ENCODE measurements at places on chromosomes 2 and 18.

DNA sequence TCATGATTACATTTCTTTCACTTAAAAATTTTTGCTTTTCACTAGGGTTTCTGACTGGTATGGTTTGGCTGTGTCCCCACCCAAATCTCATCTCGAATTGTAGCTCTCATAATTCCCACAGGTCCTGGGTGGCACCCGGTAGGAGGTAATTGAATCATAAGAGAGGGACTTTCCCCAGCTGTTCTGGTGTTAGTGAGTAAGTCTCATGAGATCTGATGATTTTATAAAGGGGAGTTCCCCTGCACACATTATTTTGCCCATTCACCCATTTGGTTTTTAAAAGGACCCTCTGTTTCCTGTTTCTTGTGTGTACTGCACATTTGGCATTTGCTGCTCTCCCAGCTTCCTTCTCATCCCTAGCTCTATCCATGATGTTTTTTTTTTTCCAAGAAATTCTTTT is 27.8 kb upstream of the NETO1 start:
- no peak for DNase-seq

GRCh38 chr18:79680100-79680879 is 687 bp downstream of the CTDP1 start:
- no peak for DNase-seq

GRCh38 chr2:218395456-218395825 is 4.2 kb upstream of the CTDSP1 start:
- DNase-seq, result no peak

GRCh38 chr18:60549338-60549960 is 176.9 kb upstream of the MC4R start:
- no peak for DNase-seq

DNA sequence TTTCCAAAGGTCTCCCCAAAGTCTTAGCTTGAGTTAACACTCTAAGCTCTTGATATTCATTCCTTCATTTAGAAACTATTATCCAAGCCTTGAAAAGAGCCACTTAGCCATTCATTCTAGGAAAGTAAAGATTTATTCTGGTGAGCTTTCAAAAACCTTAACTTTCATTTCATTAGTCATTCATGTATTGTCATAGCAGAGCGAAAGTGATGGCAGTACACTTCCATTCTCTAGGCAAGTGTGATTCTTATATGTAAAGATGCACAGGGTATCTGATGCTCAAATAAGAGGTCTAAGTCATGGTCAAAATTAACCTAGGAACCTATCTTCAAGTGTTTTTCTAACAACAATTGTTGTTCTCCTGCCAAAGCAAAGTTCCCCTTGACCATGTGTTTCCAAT is 553.0 kb upstream of the FANCL start:
- no peak for DNase-seq

- no peak for DNase-seq
Observed at GRCh38 chr2:113963965-113964364, 74.1 kb downstream of the ACTR3 start.

DNA sequence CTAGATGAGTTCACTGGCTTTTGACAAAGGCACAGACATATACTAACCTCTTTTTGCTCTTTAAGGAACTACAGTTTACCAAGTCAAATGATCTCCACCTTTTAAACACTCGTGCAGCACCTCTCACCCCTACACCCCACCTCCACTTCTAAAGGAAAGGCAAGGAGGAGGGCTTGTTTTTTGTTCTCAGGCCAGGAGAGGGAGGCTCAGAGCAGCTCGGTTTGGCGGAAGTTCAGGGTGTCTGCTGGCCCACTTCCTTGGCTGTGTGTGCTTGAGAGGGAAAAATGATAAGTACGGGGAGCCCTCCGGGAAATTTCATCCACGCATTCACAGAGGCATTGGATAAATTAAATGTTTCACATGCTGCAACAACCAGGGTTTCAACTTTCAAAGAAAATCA is 667.9 kb downstream of the BCL11A start:
- DNase-seq, result no peak

GRCh38 chr2:96359310-96359709 is 23.7 kb downstream of the NCAPH start:
- no peak for DNase-seq

DNA sequence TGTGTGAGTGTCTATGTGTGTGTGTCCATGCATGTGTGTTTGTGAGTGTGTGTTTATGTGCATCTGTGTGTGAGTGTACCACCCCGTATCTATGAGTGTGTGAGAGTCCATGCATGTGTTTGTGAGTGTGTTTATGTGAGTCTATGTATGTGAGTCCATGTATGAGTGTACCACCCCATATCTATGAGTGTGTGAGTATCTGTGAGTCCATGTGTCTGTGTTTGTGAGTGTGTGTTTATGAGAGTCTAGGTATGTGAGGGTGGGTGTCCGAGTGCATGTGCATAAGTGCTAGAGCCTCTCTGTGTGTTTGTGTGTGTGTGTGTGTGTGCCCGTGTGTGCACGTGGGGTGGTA is 86.0 kb upstream of the ATG16L1 start:
- DNase-seq, result no peak

DNA sequence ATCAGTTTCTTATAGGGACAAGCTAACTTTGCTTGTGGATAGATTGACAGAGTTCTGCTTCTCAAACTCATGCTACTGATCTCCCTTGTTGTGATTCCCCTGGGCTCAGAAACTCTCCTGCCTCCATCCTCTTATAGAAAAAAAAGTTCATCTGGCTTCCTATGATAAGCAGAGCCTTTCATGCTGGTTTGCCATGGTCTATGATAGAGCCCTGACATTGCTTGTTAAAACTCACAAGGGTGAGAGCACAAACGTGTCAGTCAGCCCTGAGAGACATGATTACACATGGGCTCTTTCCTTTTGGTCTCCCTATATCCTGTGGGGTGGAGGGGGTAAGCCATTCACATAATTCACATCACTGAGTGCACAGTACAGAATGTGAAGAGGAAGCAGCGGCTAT is 121.8 kb downstream of the TDRD15 start:
- no peak for DNase-seq

DNA sequence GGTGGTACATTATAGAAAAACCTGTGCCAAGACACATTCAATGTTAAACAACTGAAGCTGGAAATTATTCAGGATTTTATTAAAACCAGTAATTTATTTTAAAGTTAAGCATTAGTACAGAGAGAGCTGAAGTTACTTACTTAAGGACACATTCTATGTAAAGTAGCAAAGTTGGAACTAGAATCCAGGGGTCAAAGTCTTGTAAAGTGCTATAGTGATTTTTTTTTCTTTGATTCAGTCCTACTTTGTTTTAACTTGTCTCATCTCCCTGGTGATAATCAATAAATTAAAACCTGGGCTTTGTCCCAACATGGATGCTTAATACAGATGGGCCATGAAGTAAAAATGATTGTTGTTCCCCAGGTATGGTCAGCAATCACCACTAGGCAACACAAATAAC is 1271.8 kb upstream of the CHAC2 start:
- no peak for DNase-seq

DNA sequence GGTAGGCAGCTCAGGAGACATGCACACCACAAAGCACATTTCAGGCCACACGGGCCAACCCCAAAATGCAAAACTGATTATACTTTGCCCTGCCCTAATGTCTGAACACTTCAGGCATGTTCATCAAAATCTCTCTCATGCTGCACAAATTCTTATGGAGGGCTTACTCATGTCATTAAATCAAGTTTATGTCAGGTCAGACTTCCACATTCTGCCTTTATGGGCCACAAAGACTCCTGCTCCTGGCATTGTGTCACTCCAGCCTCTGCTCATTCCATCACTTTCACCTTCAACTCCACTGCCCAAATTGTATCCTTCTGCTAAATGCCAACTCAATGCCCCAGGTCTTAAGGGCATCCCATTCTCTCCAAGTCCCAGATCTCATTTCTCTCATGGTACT is 9.2 kb downstream of the UXS1 start:
- no peak for DNase-seq

- no peak for DNase-seq
Observed at GRCh38 chr2:120472891-120473309, 127.0 kb downstream of the INHBB start.

DNA sequence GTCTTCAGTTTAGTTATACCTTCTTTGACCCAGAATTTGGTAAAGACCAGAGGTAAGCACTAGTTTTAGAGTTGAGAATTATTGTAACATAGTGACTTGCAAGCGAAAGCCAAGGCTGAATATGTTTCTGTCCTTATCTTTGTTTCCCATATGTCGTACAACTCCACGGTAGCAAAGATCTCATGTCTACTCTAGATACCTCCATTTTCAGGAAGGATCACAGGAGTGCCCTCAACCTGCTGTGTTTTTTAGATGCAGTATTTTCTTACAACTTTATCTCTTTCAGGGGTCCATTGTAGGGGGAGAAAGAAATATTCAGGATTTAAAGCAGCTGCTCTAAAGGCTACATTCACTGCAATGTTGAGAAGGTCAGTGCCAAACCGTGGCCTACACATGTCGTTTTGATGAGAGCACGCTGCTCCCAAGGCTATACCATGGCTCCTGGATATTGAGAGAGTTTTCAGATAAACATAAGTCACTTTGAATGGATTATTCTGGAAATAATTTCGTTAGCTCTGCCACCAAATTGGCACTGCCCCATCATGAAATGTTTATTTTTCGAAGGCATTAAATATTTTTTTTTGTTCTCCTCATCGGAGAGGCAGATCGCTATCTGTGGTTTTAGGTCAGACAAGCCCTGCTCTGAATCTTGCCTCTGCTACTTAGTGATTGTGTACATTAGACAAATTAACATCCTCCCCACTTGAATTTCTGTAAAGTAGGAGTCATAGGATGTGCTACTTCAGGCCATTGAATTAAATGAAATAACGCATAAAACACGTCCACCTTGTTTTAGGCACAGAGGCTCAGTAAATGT is 2.1 kb downstream of the RHBDD1 start:
- no peak for DNase-seq

- no peak for DNase-seq
Observed at GRCh38 chr18:79974025-79974654, 9.7 kb downstream of the HSBP1L1 start.

- DNase-seq, result no peak
Observed at GRCh38 chr18:68314403-68314802, 400.5 kb downstream of the TMX3 start.

Data from 8988T (cell line).